Substantia nigra (tissue), 51 donors: ENCODE measurements at places on chromosomes 4 and X.

DNA sequence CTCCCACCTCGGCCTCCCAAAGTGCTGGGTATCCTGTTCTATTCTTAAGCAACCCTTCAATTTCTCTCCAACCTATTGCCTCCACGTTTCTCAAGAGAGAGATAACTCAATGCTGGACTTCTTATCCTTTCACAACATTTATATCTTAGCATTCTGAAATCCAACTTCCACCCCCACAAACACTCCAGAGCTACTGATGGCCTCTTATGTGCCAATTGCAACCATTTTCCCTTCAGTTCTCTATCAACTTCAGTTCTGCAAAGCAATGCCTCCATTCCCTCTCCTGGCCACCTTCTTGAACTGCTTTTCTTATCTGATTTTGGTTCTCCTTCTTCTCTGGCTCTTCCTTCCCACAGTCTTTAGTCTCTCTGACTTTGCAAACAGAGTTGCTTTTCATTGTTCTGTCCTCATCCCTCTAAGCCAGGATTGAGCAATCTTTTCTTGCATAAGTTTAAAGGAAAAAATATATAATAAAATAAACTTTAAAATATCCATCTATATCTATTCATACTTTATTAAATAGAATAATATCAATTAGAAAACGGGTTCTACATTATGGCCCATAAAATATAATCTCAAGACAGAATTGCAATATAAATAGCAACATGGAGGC, 3.6 kb upstream of the STBD1 start:
- DNase-seq, result no peak

DNA sequence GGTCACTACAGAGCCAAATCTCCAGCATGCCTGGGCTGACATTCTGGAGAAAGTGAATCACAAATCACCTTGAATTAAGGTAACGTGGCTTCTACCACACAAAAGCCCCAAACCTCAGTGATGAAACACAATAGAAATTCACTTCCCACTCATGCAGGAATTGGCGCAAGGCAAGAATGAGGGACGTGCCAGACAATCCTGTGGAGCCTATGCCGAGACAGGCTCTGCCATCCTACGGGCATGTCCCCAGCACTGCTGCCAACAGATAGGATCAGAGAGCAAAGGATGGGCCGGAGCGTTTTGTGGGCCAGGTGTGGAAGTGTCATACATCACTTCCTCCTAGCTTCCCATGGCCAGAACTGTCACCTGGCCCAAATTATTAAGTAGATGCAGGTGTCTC, 118.0 kb downstream of the IRF2 start:
- no peak for DNase-seq

DNA sequence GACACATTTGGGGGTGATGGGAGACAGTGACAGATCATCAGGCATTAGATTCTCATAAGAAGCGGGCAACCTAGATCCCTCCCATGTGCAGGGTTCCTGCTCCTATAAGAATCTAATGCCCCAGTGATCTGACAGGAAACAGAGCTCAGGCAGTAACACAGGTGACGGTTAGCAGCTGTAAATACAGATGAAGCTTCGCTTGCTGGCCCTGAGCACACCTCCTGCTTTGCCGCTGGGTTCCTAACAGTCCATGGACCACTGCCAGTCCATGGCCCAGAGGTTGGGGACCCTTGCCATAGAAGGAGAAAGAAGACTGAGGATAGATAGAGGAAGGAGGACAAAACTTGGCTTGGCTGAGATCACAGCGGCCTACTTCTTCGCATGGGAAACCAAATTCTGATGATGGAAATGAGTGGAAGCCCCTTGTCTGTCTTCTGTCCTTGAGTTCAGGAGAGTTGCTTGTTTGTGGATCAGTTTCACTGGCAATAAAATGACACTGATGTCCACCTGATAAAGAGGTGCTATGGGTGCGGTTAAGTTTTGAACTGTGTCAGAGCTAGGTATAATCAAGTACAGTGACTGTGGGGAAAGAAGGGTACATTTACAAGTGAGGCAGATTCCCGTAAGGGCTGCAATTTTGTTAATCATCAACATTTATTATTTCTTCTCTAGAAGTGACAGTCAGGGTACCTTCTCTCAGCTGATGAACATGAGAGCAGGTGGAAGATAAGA, 1.7 kb upstream of the TIFA start:
- DNase-seq, result no peak

- DNase-seq, result no peak
These were observed 142.9 kb downstream of the CBR4 start for GRCh38 chr4:168867128-168867527.

DNA sequence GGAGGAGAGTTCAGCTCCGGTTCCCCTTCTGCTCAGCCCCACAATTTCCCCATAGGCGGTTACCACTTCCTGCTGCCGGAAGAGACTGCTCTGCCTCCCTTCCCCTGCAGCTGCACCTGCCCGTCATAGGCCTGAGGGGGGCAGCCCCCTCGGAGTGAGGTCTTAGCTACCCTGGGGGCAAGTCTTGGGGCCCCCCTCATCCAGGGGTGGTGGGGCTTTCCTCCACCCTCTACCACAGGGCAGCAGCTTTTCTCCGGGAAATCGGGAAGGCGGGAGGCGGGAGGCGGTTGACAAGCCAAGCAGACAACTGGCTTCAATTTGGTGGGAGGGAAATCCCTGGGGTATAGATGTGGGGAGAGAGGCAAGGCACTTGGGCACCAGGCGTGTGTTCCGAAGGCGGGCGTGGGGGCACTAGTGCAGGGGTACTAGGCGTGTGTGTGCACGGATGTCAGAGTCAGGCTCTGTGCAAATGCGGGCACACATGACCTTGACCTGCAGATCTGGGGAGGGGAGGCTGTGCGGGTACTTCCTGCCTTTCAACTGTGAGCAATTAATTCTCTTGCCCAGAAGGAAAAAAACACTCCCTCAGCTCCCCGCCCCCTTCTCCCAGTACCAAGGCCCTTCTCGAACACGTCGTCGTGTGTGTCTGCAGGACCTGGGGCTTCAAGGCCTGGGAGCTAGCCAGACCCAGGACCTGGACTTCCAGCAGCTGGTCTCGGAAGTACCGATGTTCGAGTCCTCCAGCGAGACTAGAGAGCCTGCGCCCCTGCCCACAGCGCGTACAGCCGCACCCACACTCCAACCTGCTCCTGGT, 1.0 kb upstream of the ARHGAP4 start:
- DNase-seq, result no peak

DNA sequence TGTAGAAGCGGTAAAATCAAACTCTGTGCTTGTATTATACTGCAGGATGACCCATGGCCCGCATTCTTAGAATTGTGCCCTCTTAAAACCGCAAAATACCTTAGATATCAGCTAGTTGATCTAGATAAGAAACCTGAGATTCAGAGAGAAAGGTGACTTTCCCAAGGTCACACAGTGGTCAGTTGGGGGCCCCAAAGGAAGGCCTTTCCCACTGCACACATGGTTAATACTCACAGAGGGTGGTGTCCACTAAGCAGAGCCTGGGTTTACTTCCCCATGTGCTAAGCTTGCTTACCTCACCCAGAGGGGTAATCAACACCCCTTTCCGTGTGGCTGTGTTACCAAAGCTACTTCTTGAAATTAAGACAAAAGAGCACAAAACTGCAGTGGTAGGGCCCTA, 66.3 kb downstream of the RBM47 start:
- no peak for DNase-seq

- no peak for DNase-seq
These were observed 629.6 kb upstream of the HTR2C start for GRCh38 chrX:113954297-113954696.

GRCh38 chr4:87120411-87121162, 99.8 kb downstream of the KLHL8 start:
- no peak for DNase-seq

DNA sequence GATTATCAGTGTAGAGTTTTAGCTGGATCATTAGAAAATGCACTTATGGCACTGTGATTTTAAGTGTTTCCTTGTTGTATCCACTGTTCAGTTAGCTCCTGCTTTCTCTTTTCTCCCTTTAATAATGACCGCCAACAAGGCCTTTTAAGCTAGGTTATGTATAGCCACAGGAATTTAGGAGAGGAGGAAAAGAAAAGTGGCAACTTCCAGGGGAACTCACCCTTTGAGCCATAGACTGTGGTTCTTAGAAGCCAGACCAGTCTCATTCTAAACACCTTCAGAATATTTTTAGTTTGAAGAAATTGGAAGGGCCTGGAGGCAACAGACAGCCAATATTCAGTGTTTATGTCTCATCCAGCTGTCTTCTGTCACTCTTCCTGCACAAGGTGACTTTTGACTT, 6.1 kb downstream of the FGF2 start:
- DNase-seq, result no peak

DNA sequence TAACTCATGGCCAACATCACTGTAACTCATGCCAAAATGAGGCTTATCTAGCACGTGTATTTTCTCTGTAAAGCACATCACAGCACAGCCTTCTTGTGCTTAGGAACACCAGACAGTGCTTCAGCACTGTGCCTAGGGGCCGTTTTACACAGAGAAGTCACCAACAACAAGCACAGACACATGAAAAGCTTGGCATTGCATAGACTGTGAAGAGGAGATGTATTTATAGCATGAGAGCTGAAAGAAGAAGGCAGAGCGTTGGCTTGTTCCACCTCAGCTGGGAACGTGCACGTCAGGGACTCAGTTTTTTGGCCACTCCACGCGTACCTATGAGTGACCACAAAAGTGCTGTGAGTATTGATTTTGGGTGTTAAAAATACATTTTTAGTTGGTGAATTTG, 116.3 kb upstream of the SFRP2 start:
- no peak for DNase-seq

- DNase-seq, result peak; percentile 28
These were observed 760 bp downstream of the TMEM165 start for GRCh38 chr4:55396308-55397125.

- no peak for DNase-seq
These were observed 89.1 kb downstream of the TBC1D9 start for GRCh38 chr4:140666889-140667614.

DNA sequence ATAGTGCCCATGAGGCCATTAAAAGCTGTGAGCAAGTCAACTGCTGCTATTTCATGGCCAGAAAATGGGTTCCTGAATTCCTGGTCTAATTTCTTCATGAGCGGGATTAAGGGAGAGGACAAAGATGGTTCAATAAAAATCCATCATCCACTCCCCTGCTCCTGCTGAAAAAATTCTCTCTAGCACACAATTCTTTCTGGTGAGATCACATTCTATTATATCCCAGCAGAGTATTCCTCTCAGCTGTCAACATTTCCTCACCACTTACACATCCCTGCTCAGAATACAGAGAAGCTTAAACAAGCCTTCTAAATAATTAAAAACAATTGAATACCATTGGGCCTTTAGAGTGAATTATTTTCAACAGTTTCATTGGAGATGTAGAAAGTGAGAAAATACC, 9.5 kb downstream of the CT47C1 start:
- no peak for DNase-seq

- DNase-seq, result no peak
These were observed 29.5 kb upstream of the MAP3K15 start for GRCh38 chrX:19544693-19545305.

DNA sequence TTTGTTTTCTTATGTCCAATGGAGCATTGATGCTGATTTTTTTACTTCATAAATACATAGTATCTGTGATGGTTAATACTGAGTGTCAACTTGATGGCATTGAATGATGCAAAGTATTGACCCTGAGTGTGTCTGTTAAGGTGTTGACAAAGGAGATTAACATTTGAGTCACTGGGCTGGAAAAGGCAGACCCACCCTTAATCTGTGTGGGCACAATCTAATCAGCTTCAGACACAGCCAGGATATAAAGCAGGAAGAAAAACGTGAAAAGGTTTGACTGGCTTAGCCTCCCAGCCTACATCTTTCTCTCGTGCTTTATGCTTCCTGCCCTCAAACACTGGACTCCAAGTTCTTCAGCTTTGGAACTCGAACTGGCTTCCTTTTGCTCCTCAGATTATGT, 230.6 kb upstream of the SPRY1 start:
- DNase-seq, result no peak

DNA sequence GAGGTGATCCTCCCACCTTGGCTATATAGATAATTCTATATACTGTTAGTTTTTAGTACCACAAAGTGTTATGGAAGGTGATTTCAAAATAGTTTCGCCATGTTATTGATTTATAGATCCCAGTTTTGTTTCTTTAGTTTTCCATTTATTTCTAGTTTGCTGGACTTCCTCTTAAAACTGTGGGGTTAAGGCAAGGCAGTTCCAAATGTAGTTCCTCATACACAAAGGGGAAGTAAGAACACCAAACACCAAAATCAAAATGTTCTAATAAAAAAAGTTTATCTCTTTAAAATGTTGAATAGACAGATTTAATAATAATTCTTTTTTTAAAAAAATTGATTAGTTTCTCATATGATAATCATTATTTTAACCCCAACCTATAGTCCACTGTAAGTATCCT, 6.8 kb upstream of the CISD2 start:
- DNase-seq, result no peak

DNA sequence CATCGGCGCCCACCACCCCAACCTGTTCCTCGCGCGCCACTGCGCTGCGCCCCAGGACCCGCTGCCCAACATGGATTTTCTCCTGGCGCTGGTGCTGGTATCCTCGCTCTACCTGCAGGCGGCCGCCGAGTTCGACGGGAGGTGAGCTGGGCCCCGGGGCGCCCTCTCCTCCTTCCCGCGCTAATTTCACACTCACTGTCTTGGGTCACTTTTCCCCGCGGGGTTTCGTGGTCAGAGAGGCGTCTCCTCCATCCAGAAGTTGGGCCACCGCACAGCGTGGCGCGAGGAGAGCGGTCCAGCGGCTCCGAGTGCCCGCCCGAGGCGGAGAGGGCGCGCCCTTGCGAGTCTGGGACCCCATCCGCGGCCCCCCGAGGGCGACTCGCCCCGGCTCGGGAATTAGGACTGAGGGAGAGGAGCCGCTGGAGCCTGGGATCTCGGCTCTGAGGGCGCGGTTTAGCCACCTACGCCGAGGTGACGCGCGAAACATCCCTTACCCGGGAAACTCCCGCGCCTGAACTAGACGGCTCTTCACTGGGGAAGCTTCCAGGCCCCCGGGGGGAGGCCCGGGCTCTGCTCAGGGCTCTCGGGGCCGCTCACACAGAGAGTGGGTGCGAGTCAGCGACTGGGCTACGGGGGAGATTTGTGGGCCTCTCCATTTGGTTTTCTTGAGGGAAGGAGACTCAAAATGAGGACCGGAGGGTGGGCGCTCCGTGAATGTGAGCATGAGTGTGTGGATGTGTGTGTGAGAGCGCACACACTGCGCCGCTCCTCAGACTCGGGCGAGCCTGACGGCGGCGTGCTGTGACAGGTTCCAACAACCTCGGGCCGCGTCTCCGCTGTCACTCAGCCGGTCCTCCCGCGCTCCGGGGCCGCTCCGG, 551 bp downstream of the NPNT start:
- no peak for DNase-seq
